ENCODE measurements at places on chromosomes 16 and 17.
A peak's percentile ranks its signal among the peaks of the same experiment; 100 is the strongest.

GRCh38 chr17:3982541-3983017 is 18.3 kb upstream of the ATP2A3 start:
- no peak for DNase-seq

DNA sequence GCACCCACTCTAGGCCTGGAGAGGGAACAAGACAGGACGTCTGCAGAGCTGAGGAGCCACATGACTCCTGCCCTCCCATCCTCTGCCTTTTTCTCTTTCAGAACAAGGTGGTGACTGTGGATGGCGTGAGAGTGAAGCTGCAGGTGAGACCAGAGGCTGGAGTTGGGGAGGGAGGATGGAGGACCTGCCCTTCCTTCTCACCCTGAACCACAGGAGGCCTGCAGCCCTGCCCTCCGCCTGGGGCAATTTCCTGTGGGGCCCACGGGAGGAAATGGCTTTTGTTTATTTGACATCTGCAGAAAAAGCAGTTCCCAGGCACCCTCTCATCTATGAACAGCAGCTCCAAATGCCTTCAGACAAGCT is 5.1 kb downstream of the RAB37 start:
- DNase-seq: peak; percentile 56

DNA sequence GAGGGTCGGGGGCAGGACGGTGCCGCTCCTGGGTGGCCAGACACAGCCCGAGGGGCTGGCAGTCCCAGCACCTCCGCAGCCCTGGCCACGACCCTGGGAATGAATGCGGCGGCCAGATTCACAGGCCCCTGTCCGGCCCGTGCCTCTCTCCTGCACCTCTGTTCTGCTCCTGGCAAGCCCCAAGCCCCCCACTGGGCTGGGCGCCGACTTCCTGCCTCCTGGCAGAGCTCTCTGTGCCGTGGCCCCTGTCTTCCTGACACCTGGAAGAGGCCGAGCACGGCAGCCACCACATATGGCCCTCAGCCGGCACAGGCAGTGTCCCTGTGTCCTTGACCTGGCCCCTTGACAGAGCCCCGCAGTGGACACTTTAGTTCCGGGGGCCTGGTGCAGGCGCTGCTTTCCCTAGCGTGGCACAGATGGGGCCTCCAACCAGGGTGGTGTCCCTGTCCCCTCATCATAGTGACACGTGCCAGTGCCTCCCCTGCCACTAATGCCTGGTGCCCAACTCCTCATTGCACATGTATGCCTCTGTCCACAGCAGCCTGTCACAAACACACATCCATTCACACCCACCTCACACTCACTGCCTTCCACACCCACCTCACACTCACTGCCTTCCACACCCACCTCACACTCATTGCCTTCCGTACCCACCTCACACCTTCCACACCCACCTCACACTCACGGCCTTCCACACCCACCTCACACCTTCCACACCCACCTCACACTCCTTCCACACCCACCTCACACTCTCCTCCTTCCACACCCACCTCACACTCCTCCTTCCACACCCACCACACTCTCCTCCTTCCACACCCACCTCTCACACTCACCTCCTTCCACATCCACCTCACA is 110.6 kb upstream of the PLCG2 start:
- DNase-seq: no peak

DNA sequence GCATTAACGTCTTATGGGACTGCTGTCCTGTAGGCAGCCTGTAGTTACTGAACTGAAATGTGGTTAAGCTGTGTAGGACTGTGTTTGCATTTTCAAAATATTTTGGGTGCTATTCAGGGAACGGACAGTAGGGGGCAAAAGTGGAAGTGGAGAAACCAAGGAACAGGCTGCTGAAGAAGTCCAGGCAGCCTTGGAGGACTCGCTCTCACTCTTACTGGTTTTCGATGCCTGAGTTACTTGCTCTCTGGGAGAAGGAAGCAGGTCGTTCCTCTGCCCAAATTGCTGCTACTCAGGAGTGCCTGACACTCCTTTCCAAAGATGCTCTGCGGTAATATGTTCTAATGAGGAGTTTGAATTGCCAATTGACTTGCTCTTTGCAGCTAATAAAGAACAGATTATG is 64.5 kb upstream of the RBFOX1 start:
- DNase-seq: peak; percentile 4

DNA sequence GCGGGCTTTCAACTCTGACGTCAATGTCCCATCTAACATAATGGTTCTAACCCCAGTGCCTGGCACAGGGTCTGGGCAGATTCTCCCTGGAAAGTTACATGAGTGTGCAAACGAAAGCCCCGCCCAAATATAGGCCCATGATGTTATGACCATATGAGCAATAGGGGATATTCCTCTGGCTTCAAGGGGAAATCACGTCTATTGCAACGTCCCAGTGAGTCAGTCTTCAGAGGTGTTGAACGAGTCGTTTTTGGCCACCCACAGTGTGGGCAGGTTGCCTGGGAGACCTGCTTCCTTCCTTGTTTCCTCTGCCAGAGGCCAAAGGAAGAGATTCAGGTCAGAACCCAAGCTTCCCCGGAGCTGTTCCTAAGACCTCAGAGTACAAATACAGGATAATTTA is 30.3 kb downstream of the PIK3R5 start:
- DNase-seq: peak; percentile 82

- peak; percentile 76 for DNase-seq
These were observed 20.0 kb upstream of the WFIKKN1 start for GRCh38 chr16:610513-611381.

Data from activated CD4-positive, alpha-beta T cell treated with anti-CD3 and anti-CD28 coated beads for 48 hours (primary cell).